Activated CD8-positive, alpha-beta memory T cell treated with anti-CD3 and anti-CD28 coated beads for 4 hours (primary cell): ENCODE measurements at places on chromosomes 3 and 15.

- no peak for DNase-seq
Observed at GRCh38 chr3:178482981-178483380, 53.3 kb upstream of the KCNMB2 start.

- no peak for DNase-seq
Observed at GRCh38 chr15:68042156-68042854, 11.8 kb upstream of the PIAS1 start.

DNA sequence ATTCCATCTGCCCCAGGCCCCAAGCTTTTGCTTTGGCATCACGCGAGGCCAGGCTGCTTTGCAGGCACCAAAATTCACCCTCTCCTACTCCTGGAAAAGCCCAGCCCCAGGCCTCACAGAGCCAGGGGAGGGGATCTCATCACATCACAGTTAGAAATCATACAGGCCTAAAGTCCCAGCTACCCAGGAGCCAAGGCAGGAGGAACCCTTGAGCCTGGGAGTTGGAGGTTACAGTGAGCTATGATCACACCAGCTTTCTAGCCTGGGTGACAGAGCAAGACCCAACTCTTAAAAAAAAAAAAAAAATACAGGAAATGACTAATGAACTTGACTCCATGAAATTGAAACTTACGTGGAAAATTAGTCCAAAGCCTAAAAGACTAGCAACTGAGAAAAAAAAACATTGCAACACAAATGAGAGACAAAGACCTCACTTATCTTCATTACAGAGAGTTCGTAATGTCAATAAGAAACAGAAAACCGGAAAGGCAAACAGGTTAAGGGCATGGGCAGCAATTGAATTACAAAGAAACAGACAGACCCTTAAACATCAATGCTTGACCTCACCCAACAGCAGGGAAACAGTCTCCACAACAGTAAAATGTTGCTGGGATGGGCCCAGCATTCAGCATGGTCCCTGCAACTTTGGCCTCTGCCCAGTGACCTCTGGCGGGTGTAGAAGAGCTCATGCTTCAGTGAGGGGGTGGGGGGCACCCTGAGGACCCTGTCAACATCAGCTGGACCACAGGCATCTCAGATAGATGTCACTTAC lies 151.5 kb downstream of the LRRK1 start:
- no peak for DNase-seq

- DNase-seq, result no peak
Observed at GRCh38 chr3:195583831-195584542, at the start of gene APOD. Gene APOD, minus strand, starts transcription at chr3:195583940. Its CDS starts 4,479 bp downstream, at chr3:195579461.

DNA sequence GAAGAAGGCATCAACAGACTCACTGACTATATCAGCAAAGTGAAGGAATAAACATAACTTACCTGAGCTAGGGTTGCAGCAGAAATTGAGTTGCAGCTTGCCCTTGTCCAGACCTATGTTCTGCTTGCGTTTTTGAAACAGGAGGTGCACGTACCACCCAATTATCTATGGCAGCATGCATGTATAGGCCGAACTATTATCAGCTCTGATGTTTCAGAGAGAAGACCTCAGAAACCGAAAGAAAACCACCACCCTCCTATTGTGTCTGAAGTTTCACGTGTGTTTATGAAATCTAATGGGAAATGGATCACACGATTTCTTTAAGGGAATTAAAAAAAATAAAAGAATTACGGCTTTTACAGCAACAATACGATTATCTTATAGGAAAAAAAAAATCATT lies 17.8 kb downstream of the LMOD3 start:
- no peak for DNase-seq

GRCh38 chr15:82056958-82057823 lies 11.4 kb upstream of the MEX3B start:
- no peak for DNase-seq

- no peak for DNase-seq
Observed at GRCh38 chr3:182259579-182259978, 533.7 kb upstream of the ATP11B start.

DNA sequence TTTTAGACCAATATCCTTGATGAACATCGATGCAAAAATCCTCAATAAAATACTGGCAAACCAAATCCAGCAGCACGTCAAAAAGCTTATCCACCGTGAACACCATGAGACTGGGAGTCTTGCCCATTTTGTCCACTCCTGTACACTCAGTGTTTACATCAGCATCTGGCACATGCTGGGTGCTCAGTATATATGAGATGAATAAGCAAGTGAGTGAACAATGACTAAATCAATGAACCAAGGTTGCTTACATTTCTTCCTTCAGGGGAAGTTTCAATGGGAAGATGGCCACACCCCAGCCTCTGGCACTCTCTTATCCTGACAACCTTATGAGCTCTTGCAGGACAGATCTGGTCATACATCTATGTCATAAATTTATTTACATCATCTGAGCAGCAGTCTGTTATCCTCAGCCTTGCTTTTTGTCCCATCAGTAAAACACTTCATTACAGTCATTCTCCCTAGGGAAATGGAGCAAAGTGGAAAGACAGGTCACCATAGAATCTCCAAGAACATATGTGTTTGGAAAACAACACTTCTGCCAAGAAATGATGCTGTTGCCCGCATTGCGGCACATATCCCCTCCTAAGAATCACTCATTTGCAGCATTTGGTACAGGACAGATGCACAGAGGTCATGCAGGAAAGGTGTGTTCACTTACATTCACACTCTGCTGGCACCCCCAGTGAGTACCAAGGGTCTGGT lies 171.8 kb upstream of the EIF1B start:
- no peak for DNase-seq

- no peak for DNase-seq
Observed at GRCh38 chr15:25875566-25875965, 12.4 kb upstream of the ATP10A start.

DNA sequence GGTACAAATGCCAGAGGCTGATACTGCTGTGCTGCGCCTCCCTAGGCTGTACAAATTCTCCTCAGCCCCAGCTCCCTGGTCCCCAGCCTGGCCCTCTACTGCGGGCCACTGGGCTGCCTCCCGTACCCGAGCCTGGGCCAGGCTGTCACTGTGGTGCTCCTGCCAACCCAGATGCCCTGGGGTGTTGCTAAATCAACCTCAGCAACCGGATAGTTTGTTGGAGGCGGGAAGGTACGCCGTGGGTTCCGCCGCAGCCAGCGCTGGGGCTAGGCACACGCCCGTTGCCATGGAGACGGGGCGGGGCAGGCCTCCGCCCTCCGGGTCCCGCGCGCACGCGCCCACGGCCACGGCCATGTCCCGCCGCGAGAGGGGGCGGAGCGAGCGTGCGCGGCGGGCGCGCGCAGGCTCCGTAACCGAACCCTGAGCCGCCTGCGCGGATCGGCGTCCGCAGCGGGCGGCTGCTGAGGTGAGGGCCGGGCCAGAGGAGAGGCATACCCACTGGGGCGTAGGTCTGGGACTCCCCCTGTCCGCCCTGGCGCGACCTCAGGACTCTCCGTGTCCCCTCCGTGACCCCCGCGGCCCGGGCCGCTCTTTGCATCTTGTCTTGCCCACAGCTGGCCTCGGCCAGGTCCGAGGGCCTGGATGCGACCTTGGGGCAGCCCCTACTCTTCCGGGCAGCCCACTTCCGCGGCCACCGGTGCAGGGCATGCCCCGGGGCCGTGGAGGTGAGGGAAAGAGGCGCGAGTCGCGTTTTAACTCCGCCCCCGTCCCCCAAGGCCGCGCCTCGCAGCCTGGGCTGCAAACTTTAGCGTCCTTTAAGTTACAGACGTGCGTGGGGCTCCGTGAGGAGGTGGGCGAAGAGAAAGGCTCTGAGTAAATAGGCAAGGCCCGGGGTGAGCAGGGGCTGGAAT lies at the start of gene TEX264:
Gene TEX264 (plus strand): TSS at position 430 of the 911 bp plus-strand sequence. CDS start 3,053 bp downstream, outside the sequence.
- peak; percentile 83 for DNase-seq

- no peak for DNase-seq
Observed at GRCh38 chr3:121436641-121437040, 109.1 kb downstream of the POLQ start.

DNA sequence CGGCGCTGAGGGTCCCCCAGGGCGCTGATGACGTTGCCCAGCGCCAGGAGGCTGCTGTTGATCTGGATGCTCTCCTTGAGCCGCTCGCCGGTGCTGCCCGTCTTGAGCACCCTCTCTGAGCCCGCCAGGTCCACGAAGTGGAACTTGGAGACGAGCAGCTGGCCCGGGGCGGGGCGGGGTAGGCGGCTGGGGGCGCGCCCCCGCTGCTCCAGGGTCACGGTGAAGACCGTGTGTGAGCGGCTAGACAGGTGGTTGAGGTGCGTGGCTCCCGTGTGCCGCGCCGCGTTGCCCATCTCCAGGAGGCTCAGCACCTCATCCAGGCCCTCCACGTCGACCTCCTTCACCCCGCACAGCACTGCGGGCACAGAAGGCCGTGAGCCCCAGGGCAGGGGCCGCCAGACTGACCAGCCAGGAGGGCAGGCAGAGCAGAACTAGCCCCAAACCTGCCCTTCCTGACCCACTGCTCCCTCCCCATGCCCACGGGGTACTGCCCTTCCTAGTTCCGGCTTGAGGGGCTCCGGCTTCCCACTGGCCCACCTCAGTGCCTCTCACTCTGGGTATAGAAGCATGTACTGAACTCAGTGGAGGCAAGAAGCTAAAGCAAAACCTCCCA lies 6.1 kb downstream of the KIF7 start:
- DNase-seq, result no peak

DNA sequence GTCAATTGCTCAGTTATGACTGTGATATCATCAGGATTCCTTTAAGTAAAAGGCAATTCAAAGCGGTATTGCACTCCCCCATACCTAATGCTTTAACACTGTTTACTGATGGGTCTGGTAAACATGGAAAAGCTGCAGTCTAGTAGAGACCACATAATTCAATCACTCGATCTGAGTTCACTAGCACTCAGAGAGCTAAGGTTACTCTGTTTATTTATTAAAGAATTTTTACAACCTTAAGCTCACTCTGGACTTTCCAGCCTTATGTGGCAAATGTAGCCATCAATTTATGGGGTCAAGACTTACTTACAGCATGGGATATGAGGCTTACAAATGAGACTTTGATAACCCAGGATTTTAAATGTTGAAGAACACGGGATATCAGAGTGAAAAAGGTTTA lies 18.4 kb upstream of the CCR2 start:
- no peak for DNase-seq

GRCh38 chr3:31748933-31749295 lies 216.2 kb downstream of the STT3B start:
- no peak for DNase-seq

- DNase-seq, result no peak
Observed at GRCh38 chr3:102936511-102937045, 501.8 kb downstream of the ZPLD1 start.

DNA sequence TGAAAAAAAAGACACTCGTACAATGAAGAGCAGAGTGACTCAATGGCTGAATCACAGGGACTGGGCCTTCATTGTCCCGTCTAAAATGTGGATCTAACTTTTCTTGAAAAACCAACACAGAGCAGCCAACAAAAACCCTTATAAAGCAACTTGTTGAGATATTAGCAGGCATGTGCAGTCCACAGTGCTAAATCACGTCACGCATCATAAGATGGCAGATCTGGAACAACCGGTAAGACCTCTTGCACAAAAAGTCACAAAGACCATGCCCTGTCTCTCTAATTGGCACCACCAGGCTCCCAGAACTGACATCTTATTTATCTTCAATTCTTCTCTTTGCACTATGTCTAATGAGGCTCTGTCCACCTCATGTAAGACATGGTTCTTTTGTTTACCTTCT lies 177.0 kb downstream of the MAGI1 start:
- DNase-seq, result no peak

DNA sequence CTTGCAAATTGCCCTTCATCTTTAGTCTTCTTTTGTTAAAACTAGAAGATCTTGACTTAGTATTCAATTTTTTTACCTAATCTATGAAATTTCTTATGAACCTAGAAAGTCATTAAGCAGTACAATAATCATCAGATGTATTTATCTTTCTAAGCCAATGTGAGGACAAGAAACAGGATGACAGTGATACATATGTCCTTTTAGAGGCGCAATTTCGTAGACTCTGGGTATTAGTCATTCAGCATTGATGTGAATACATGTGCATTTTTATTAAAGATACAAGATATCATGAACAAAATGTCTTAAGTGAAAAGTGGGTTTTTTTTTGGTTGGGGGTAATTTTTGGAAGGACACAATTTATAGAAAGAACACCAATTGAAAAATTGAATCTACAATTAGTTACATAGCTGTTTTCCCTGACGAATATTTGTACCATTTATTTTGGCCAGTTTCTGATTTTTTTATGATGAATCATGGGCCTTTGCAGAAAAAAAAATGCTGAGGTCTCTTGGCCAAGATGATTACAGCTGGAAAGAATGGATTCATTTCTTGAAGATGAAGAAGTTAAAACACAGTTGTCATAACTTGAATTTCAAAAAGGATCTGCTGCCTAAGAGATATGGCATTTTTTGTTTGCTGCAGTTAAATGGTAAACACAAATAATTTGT lies 48.9 kb upstream of the AGTR1 start:
- no peak for DNase-seq

GRCh38 chr3:100852840-100853239 lies 140.4 kb downstream of the ABI3BP start:
- DNase-seq, result no peak

- DNase-seq, result no peak
Observed at GRCh38 chr3:156376199-156376598, 178.7 kb downstream of the SSR3 start.

DNA sequence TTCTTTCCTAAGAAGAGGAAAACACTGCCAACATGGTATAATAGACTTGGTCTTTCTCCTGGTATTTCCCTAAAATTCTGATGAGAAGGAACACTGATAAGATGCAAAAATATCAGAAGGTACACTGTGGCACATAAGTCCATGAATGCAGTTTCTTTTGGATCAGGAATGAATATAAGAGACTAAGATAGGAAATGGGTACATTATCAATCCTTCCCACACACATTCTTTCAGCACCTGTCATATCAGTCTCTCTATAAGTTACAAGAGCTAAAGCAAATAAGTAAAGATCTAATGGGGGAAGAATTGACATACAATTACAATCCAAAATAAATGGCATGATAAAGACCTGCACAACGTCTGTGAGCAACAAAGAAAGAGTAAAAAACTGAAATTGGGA lies 1101.0 kb downstream of the ROBO2 start:
- no peak for DNase-seq

GRCh38 chr3:16147220-16147994 lies 27.1 kb upstream of the GALNT15 start:
- DNase-seq, result no peak

GRCh38 chr15:78979456-78980320 lies 34.8 kb upstream of the CTSH start:
- no peak for DNase-seq

- DNase-seq, result no peak
Observed at GRCh38 chr3:52769786-52770455, 819 bp downstream of the NEK4 start.

GRCh38 chr3:53551324-53551723 lies 56.9 kb downstream of the CACNA1D start:
- no peak for DNase-seq

- no peak for DNase-seq
Observed at GRCh38 chr3:27877061-27878013, 155.2 kb upstream of the EOMES start.
